ENCODE measurements at places on chromosomes 13 and 19. TPM values are rescaled to one million over a fixed set of nuclear protein-coding genes. Genes with fewer than 3 reads are reported as not detected.

GRCh38 chr13:61918841-61919240 is 503.2 kb upstream of the PCDH20 start:
- no peaks in the 10 kb centered on the region for H3K27me3 ChIP-seq
- H3K27ac ChIP-seq = no peak overlapping the region
- no peak for DNase-seq
- 0 out of 2 replicates have a peak, but pooled peaks cover 4% of the 10 kb centered on the region for H3K36me3 ChIP-seq

DNA sequence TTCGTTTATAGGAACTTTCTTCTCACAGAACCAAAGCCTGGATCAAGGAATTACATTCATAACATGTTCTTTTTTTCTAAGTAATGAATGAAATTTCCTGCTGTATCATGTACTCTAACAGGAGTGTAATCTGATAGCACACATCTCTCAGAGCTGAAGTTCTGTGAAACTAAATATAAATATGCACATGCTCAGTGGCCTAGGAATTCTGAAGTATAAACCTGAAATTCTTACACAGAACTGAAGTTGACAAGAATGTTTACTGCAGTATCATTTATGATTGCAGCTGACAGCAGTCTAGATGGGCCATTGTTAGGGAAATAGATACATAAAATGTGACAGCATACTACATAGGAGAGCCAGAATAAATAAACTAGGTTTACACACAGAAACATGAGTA is 54.5 kb downstream of the USP12 start:
- no peak overlapping the region for H3K4me3 ChIP-seq

DNA sequence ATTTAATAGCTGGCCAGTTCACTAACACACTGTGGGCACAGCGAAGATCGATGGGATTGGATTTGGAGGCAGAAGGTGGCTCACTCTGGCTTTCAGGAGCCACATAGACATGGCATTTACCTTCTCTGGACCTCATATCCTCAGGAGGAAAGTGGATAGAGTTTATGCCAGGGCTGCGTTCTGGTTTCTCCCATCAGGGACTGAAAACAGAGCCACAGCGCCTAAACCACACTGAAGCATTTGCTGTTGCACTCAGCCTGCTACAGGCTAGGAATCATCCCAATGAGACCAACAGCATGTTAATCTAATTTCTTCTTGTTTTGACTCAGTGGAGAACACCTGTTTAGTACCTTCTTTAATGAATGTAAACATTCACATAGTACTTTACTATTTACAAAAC is 1.6 kb downstream of the CYSLTR2 start:
- no peaks in the 10 kb centered on the region for H3K4me1 ChIP-seq
- DNase-seq = no peak
- H3K36me3 ChIP-seq = no peaks in the 10 kb centered on the region
- H3K27me3 ChIP-seq = no peaks in the 10 kb centered on the region
- no peak overlapping the region for H3K27ac ChIP-seq
- H3K4me3 ChIP-seq = no peak overlapping the region

DNA sequence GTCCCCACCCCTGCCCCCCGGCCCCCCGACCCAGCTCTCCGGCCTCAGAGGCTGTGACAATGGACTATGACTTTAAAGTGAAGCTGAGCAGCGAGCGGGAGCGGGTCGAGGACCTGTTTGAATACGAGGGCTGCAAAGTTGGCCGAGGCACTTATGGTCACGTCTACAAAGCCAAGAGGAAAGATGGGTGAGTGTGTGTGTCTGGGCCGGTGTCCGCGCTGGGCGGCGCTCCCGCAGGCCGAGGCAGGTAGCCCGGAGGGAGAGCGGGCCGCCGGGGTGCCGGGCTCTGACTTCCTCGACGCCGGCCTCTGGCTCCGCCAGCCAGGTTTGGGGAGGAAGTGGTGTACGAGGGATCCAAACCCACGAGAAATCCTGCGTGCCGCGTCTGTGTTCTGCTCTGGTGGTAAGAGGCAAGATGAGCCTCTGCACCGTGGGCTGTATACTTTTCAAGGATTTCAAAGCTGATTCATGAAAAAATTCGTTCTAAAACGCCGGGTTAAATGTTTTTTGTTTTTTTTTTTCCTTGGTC is 718 bp downstream of the CDK8 start:
- no peak overlapping the region for H3K27ac ChIP-seq
- DNase-seq = peak; percentile 73
- H3K4me1 ChIP-seq = peaks cover 19% of the 10 kb centered on the region
- peak overlapping the region; percentile 96 for H3K4me3 ChIP-seq
- no peaks in the 10 kb centered on the region for H3K36me3 ChIP-seq

- peak overlapping the region; percentile 71 for H3K4me3 ChIP-seq
- H3K27me3 ChIP-seq = no peaks in the 10 kb centered on the region
- H3K27ac ChIP-seq = no peak overlapping the region
- peaks cover 51% of the 10 kb centered on the region for H3K4me1 ChIP-seq
Observed at GRCh38 chr19:41325947-41326706, 16.2 kb downstream of the CCDC97 start.

GRCh38 chr19:8831373-8831772 is 731 bp downstream of the ZNF558 start:
- H3K4me1 ChIP-seq = no peaks in the 10 kb centered on the region
- no peak for DNase-seq
- no peaks in the 10 kb centered on the region for H3K27me3 ChIP-seq
- H3K4me3 ChIP-seq = peak overlapping the region; percentile 60
- H3K27ac ChIP-seq = no peak overlapping the region

- peak; percentile 16 for DNase-seq
- peaks cover 42% of the 10 kb centered on the region for H3K36me3 ChIP-seq
- H3K27ac ChIP-seq = no peak overlapping the region
- no peak overlapping the region for H3K4me3 ChIP-seq
- no peaks in the 10 kb centered on the region for H3K4me1 ChIP-seq
Observed at GRCh38 chr13:20035130-20035529, 76.6 kb downstream of the ZMYM2 start.

Gene SLC5A5
- 2.1 TPM for total RNA-seq
